ENCODE measurements at places on chromosomes 1 and 21. TPM values are rescaled to one million over a fixed set of nuclear protein-coding genes. Genes with fewer than 3 reads are reported as not detected.

The ZFP69B gene
- 0.45 TPM for total RNA-seq

- H3K4me1 ChIP-seq: no peaks in the 10 kb centered on the region
- no peak overlapping the region for H3K4me3 ChIP-seq
- H3K27me3 ChIP-seq: no peaks in the 10 kb centered on the region
- no peak overlapping the region for H3K27ac ChIP-seq
- no peak for DNase-seq
Observed at GRCh38 chr1:192088496-192088895, 69.8 kb upstream of the RGS18 start.

DNA sequence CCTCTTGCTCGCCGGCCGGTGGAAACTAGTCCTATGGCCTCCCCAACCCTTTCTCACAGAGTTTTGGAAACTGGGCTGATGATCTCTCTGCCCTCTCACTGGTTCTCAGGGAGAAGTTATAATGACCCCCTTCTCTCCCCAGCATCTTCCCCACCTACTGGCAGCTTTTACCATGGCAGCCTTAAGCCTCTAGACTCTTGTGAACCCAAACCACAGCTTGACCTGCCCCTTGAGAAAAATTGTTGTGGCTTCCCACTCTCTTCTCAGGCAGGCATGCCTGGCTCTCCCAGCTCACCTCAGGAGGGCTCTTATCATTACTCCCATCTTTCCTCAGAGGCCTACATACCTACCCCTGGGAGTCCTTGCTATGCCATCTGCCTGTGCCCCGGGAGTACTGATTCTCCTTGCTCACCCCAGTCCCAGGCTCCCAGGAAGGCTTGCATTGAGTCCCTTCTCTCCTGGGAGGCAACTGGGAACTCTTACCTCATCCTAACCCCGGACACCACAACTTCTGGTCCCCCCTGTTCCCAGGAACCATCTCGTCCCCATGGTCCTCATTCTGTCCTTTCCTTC is 1.6 kb downstream of the NSUN4 start:
- peak overlapping the region; percentile 99 for H3K27ac ChIP-seq
- H3K4me1 ChIP-seq: peaks cover 30% of the 10 kb centered on the region
- peak; percentile 29 for DNase-seq
- no peak overlapping the region for H3K4me3 ChIP-seq
- H3K27me3 ChIP-seq: no peaks in the 10 kb centered on the region

The TSTD1 gene
- total RNA-seq: 24.6 TPM

GRCh38 chr21:25557180-25557579 is 50.1 kb downstream of the MRPL39 start:
- H3K4me3 ChIP-seq: no peak overlapping the region
- H3K4me1 ChIP-seq: peaks cover under 1% of the 10 kb centered on the region
- no peak overlapping the region for H3K27ac ChIP-seq
- no peak for DNase-seq

DNA sequence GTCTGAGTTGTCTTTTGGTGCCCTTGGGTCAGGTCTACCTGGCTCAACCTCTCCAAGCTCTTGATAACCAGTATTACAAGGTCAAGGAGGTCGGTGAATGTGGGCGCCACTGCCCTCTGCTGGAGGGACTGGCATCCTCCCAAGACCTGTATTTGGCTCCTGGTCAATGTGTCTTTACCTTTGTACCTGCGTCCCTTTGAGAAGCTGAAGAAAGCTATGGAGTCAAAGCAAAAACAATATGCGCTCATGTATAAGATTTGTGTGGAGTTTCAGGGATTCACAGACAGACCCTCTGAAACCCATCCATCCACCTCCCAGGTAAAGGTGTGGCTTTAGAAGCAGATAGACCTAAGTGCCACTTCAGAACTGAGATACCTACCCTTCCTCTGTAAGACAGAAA is 61.8 kb upstream of the NBL1 start:
- no peaks in the 10 kb centered on the region for H3K27me3 ChIP-seq
- no peaks in the 10 kb centered on the region for H3K36me3 ChIP-seq
- peak; percentile 87 for DNase-seq
- H3K4me3 ChIP-seq: no peak overlapping the region
- no peaks in the 10 kb centered on the region for H3K4me1 ChIP-seq

The TGFB2 gene
- total RNA-seq: not detected

- H3K27me3 ChIP-seq: no peaks in the 10 kb centered on the region
- no peak for DNase-seq
- no peaks in the 10 kb centered on the region for H3K36me3 ChIP-seq
- no peak overlapping the region for H3K27ac ChIP-seq
- no peak overlapping the region for H3K4me3 ChIP-seq
Observed at GRCh38 chr1:193520472-193520871, 334.1 kb upstream of the B3GALT2 start.

DNA sequence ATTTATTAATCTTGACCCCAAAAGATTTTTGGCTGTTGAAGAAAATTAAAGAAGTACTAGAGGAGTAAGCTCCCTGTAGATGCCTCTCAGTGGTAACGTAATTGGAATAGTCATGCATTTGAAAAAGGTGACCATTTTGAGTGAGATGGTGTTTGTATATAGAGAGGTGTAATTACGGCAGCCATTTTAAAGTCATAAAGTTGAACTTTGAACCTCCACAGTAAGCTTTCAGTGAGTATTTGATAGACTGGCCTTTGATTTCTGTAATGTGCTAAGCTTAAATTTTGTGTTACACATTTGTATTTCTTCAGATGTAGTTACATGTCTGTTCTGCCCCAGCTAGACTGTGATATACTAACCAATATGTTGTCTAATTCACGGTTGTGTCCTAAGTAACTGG is 21.5 kb upstream of the TMCO2 start:
- no peaks in the 10 kb centered on the region for H3K27me3 ChIP-seq
- peaks cover 79% of the 10 kb centered on the region for H3K36me3 ChIP-seq
- no peak overlapping the region for H3K4me3 ChIP-seq
- no peak overlapping the region for H3K27ac ChIP-seq

DNA sequence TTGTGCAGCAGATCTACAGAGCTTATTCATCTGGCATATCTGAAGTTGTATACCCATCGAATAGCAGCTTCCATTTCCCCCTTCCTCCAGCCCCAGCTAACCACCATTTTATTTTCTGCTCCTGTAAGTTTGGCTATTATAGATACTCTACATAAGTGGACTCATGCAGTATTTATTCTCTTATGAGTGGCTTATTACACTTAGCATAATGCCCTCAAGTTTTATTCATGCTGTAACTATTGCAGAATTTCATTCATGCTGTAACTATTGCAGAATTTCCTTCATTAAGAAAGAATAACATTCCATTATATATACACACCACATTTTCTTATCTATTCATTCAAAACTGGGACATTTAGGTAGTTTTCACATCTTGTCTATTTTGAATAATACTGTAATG is 30.5 kb upstream of the IFI16 start:
- H3K27me3 ChIP-seq: no peaks in the 10 kb centered on the region
- no peak for DNase-seq
- no peak overlapping the region for H3K4me3 ChIP-seq
- H3K27ac ChIP-seq: no peak overlapping the region
- no peaks in the 10 kb centered on the region for H3K4me1 ChIP-seq

GRCh38 chr21:45543710-45544448 is 1.6 kb upstream of the SLC19A1 start:
- H3K4me3 ChIP-seq: no peak overlapping the region
- peaks cover 39% of the 10 kb centered on the region for H3K4me1 ChIP-seq
- no peaks in the 10 kb centered on the region for H3K36me3 ChIP-seq
- H3K27me3 ChIP-seq: no peaks in the 10 kb centered on the region
- H3K27ac ChIP-seq: peak overlapping the region; percentile 4
- peak; percentile 17 for DNase-seq

GRCh38 chr1:58917436-58917835 is 133.6 kb upstream of the JUN start:
- H3K27me3 ChIP-seq: no peaks in the 10 kb centered on the region
- no peak for DNase-seq
- H3K27ac ChIP-seq: no peak overlapping the region
- H3K4me1 ChIP-seq: peaks cover 8% of the 10 kb centered on the region

DNA sequence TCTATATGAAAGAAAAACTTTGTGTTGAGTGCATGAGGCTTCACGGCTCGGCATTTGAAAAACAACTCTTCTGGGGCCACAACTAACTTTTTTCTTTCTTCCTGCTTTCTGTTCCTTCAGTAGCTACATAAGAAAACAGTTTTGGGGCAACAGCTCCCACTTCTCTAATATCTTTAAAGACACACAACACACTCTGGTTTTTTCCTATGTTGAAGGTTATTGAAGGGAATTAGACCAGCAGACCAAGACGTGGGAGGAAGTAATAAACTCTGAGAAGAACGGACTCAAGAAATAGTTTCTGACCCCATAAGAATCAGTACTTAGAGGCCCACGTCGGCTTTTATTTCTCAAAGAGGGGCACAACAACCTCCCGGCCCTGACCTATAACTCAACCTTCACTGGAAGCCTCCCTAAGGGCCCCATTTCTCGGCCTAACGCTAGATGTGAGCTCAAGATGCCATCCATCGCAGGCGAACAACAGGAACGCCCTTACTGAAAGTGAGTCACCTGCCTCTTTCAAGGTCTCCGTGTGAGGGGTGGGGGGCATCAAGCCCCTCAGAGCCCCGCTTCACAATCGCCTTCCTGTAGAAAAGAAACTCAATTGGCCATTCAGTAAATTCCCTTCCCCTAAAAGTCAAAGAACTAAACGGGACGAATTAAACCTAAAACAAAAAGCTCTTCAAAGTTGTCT is 844 bp downstream of the ZMYM6 start:
- H3K4me1 ChIP-seq: peaks cover 18% of the 10 kb centered on the region
- peak overlapping the region; percentile 67 for H3K4me3 ChIP-seq
- DNase-seq: no peak
- peak overlapping the region; percentile 86 for H3K27ac ChIP-seq

DNA sequence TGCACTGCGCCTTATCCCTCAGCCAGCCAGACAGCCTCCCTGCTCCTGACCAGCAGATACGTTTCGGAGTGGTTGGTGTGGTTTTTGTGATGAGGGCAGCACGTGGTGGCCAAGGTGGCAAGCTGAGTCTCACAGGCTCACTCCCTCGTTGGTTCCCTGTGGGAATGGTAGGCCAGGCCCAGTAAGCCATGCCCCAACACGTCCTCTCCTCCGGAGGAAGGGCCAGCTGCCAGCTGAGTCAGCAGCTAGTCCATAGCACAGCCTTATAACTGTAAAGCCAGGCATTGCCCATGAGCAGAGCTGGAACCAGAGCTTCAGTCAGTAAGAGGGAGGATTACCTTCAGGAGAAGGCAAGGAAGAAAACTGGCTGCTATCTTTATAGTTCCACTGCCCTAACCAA is 29.5 kb downstream of the SZRD1 start:
- no peaks in the 10 kb centered on the region for H3K27me3 ChIP-seq
- H3K4me1 ChIP-seq: peaks cover 22% of the 10 kb centered on the region
- no peak overlapping the region for H3K27ac ChIP-seq
- no peak for DNase-seq
- H3K4me3 ChIP-seq: no peak overlapping the region

GRCh38 chr1:202888221-202888530 is 773 bp downstream of the RABIF start:
- DNase-seq: no peak
- peaks cover 9% of the 10 kb centered on the region for H3K4me1 ChIP-seq
- peak overlapping the region; percentile 93 for H3K4me3 ChIP-seq
- H3K27me3 ChIP-seq: no peaks in the 10 kb centered on the region
- H3K36me3 ChIP-seq: peaks cover 37% of the 10 kb centered on the region
- peak overlapping the region; percentile 97 for H3K27ac ChIP-seq

The VCAM1 gene
- total RNA-seq: 1.3 TPM

The SFN gene
- 78.1 TPM for total RNA-seq

The TTC34 gene
- 1.3 TPM for total RNA-seq

GRCh38 chr1:55214212-55214933 is 791 bp downstream of the USP24 start:
- peak overlapping the region; percentile 98 for H3K27ac ChIP-seq
- peak overlapping the region; percentile 85 for H3K4me3 ChIP-seq
- H3K4me1 ChIP-seq: peaks cover 74% of the 10 kb centered on the region
- DNase-seq: peak; percentile 39

The PTPN22 gene
- not detected for total RNA-seq

- H3K27me3 ChIP-seq: no peaks in the 10 kb centered on the region
- H3K27ac ChIP-seq: peak overlapping the region; percentile 98
- peaks cover 19% of the 10 kb centered on the region for H3K4me1 ChIP-seq
- DNase-seq: peak; percentile 89
Observed at GRCh38 chr1:58784758-58785441, 1.1 kb upstream of the JUN start.

The CELA3A gene
- total RNA-seq: not detected

- peaks cover 27% of the 10 kb centered on the region for H3K4me1 ChIP-seq
- peak; percentile 75 for DNase-seq
- H3K36me3 ChIP-seq: peaks cover 25% of the 10 kb centered on the region
- H3K27me3 ChIP-seq: no peaks in the 10 kb centered on the region
- H3K4me3 ChIP-seq: no peak overlapping the region
Observed at GRCh38 chr21:41217671-41218385, 49.9 kb downstream of the BACE2 start.

The PTPN7 gene
- total RNA-seq: 2.0 TPM

The GBP5 gene
- 13.5 TPM for total RNA-seq

The C4BPA gene
- total RNA-seq: not detected

DNA sequence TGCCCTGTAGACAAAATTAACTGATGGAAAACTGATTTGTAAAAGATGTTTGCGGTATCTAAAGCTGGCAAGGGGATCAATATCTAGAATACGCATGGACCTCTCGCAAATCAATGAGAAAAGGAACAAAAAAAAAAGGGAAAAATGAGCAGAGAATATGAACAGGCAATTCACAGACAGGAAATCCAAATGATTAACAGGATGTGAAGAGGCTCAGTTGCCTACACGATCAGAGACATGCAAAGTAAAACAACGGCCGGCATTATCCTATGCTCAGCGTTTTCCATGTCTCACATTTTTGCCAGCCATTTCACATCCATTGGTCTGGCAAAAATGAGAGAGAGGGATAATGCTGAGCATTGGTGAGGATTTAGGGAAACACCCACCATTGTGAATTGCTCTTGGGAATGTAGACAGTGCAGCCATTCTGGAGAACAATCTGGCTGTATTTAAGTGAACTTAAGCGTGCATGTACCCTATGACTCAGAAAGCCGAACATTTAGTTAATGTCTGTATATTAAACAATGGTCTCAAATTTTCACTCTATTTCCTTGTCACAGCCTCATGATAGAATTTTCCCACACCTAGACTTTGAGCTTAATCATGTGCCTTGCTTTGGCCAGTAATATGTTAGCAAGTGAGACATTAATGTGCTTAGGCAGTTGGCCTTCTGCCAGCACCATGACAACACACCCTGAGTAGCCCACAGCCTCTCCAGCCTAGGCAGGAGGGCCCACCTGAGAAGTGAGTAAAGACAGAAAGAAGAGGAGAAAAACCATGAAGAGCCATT is 61.0 kb upstream of the NBPF3 start:
- no peak overlapping the region for H3K4me3 ChIP-seq
- H3K27me3 ChIP-seq: peaks cover 26% of the 10 kb centered on the region
- H3K4me1 ChIP-seq: no peaks in the 10 kb centered on the region
- DNase-seq: peak; percentile 81

The SPATA21 gene
- total RNA-seq: not detected

GRCh38 chr1:205287767-205288559 is 33.6 kb downstream of the NUAK2 start:
- no peaks in the 10 kb centered on the region for H3K27me3 ChIP-seq
- H3K27ac ChIP-seq: no peak overlapping the region
- no peak overlapping the region for H3K4me3 ChIP-seq
- H3K4me1 ChIP-seq: peaks cover 32% of the 10 kb centered on the region

The PLEKHG5 gene
- 41.4 TPM for total RNA-seq

The MFAP2 gene
- total RNA-seq: 9.5 TPM

- DNase-seq: no peak
- peaks cover 60% of the 10 kb centered on the region for H3K36me3 ChIP-seq
- H3K4me3 ChIP-seq: no peak overlapping the region
- H3K27me3 ChIP-seq: no peaks in the 10 kb centered on the region
- peaks cover 4% of the 10 kb centered on the region for H3K4me1 ChIP-seq
Observed at GRCh38 chr1:110024613-110025012, 9.8 kb upstream of the STRIP1 start.

- peak overlapping the region; percentile 87 for H3K27ac ChIP-seq
- H3K4me3 ChIP-seq: peak overlapping the region; percentile 62
- no peaks in the 10 kb centered on the region for H3K36me3 ChIP-seq
- no peaks in the 10 kb centered on the region for H3K27me3 ChIP-seq
- H3K4me1 ChIP-seq: peaks cover 8% of the 10 kb centered on the region
Observed at GRCh38 chr1:91499904-91500755, 521 bp upstream of the CDC7 start.
